ENCODE measurements at places on chromosomes 11 and 22.

GRCh38 chr11:3745161-3745560 lies 52.2 kb downstream of the NUP98 start:
- H3K27me3 ChIP-seq = no peaks in the 10 kb centered on the region
- peaks cover 2% of the 10 kb centered on the region for H3K4me1 ChIP-seq
- peaks cover 7% of the 10 kb centered on the region for H3K36me3 ChIP-seq
- peak overlapping the region; percentile 19 for H3K27ac ChIP-seq

GRCh38 chr11:120063686-120064340 lies 74.1 kb downstream of the TRIM29 start:
- H3K27me3 ChIP-seq = peaks cover 78% of the 10 kb centered on the region
- H3K27ac ChIP-seq = no peak overlapping the region
- H3K36me3 ChIP-seq = no peaks in the 10 kb centered on the region
- H3K4me1 ChIP-seq = peaks cover 2% of the 10 kb centered on the region
- no peak overlapping the region for H3K4me3 ChIP-seq

DNA sequence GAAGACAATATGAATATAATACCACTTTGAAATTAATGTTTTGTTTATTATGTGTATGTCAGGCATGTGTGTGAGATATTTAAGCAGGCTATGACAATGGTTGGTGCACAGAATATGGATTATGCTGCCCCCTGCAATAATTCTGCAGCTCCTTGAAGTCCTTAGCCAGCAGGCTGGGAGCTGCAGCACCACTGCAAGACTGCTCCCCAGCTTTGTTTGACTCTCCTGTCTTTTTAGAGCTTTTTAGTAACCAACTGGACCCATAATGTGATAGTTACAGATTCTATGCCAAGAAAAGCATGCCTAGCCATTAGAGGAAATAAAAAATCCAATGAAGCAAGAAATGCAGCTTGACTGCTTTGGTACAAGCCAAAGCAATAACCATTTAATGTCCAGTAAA lies 535.1 kb downstream of the TMEM135 start:
- no peak for DNase-seq
- no peak overlapping the region for H3K27ac ChIP-seq
- no peaks in the 10 kb centered on the region for H3K36me3 ChIP-seq
- H3K27me3 ChIP-seq = no peaks in the 10 kb centered on the region
- H3K4me1 ChIP-seq = no peaks in the 10 kb centered on the region

DNA sequence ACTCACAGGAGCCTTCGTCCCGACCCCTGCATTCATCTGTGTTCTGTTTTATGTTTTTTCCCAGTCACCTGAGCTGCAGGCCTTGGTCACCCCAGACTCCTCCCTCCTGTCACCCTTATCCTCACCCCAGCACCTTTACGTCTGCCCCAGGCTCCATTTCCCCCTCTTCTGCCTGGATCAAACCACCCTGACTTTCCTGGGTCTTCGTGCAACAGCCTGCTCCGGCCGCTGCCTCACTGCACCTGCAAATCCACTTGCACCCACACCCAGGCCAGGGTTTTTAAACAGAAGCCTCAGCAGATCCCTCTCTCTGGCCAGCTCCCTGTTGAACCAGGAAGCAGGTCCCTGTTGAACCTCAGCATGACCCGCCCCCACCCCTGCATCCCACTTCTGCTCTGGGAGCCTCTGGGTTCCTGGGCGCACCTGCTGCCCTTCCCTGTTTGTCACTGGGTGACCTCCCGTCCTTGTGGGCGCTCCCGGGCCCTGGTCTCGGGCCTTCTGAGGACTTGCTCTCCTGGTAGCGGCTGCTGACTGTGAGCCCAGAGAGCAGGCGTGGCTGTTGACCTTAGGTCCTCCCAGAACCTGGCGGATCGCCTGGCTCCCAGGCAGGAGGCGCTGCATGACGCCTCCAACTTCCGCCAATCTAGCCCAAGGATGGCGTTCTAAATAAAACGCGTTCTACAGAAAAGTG lies 12.8 kb downstream of the MAPK8IP2 start:
- peaks cover 38% of the 10 kb centered on the region for H3K27me3 ChIP-seq
- H3K4me3 ChIP-seq = no peak overlapping the region
- H3K36me3 ChIP-seq = peaks cover 2% of the 10 kb centered on the region
- no peak for DNase-seq
- no peaks in the 10 kb centered on the region for H3K4me1 ChIP-seq

DNA sequence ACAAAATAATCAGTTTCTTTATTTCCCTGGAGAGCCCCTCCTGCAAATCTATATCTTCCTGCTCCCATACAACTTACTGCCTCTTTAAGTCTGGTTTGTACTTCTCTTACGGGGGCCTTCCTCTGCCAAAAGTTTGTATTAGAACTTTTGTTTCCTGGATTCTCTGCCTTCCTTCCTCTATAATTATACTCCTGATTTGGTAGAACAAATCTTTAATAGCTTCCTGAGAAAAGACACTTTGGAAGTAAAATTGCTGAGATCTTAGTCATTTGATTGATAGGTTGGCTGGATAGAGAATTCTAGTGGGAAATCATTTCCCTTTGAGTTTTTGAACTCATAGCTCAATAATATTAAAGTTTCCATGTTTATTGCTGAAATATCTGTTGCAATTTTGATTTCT lies 499.2 kb downstream of the RAB38 start:
- H3K36me3 ChIP-seq = no peaks in the 10 kb centered on the region
- H3K27ac ChIP-seq = no peak overlapping the region
- no peaks in the 10 kb centered on the region for H3K4me1 ChIP-seq
- H3K4me3 ChIP-seq = no peak overlapping the region
- no peak for DNase-seq

- H3K27ac ChIP-seq = no peak overlapping the region
- H3K4me1 ChIP-seq = peaks cover 2% of the 10 kb centered on the region
- DNase-seq = no peak
- peaks cover 36% of the 10 kb centered on the region for H3K27me3 ChIP-seq
- H3K4me3 ChIP-seq = no peak overlapping the region
Observed at GRCh38 chr11:133137939-133138338, 394.4 kb downstream of the OPCML start.

Data from T-helper 17 cell (primary cell).